ENCODE measurements at places on chromosomes 1 and 21. TPM values are rescaled to one million over a fixed set of nuclear protein-coding genes. Genes with fewer than 3 reads are reported as not detected.

DNA sequence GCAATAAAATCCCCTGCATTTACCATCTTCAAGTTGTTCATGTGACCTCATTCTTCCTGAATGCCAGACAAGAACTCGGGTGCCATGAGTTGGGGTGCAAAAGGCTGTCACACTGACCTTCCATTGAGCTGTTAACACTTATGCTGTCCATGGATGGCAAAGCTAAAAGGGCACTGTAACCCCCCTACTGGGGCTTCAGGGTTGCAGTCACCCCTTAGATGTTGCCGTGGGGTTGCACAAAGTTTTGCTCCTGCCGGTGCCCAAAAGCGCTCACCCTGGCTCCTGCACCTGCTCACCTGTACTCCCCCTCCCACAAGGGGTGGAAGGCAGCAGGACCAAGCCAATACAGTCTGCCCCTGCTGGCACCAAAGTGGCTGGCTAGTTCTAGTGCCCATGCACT is 208.2 kb downstream of the RHOU start:
- H3K27me3 ChIP-seq, result no peaks in the 10 kb centered on the region
- peaks cover 39% of the 10 kb centered on the region for H3K4me1 ChIP-seq
- H3K27ac ChIP-seq, result no peak overlapping the region
- no peak overlapping the region for H3K4me3 ChIP-seq
- H3K36me3 ChIP-seq, result no peaks in the 10 kb centered on the region
- DNase-seq, result no peak

GRCh38 chr21:41817228-41817627 is 50.4 kb upstream of the RIPK4 start:
- H3K27me3 ChIP-seq, result no peaks in the 10 kb centered on the region
- H3K4me1 ChIP-seq, result no peaks in the 10 kb centered on the region
- no peak overlapping the region for H3K4me3 ChIP-seq
- H3K27ac ChIP-seq, result no peak overlapping the region
- peak; percentile 71 for DNase-seq

- H3K27ac ChIP-seq, result peak overlapping the region; percentile 47
- no peaks in the 10 kb centered on the region for H3K4me1 ChIP-seq
Measured at GRCh38 chr1:32062867-32063230, 9.9 kb upstream of the TMEM39B start.

The FCRL6 gene
- not detected for total RNA-seq

DNA sequence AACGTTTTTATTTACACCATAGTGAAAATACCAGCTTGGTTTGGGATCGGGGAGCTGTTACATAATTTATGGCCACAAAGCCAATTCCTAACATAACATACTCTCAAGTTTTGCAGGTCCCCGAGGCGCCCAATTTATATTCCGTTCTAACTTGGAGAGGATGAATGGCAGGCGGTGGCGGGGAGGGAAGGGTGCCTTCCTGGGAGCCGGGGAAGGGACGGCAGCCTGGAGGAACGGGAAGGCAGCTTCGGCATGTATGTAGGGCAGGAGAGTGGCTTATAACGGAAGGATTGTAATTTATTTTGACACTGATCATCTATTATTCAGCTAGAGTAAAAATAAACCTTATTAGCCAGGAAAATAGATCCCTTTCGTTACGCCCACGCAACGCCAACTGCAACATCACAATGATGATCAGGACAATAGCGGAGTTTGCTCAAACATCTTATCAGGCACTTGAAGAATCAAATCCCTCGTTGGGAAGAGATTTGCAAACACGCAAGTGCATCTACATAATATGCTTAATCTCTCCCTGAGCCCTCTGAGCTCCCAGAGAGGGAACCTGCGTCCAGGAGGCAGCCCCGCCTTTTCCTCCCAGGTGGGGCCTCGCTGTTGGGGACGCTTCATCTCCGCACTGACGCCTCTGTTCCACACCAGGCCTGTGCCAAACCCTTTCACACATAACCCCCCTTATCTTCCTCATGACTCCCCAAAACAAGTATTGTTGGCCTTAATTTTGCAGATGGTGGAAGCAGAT is 93.7 kb upstream of the C1orf174 start:
- DNase-seq, result no peak
- no peak overlapping the region for H3K27ac ChIP-seq
- H3K36me3 ChIP-seq, result no peaks in the 10 kb centered on the region
- H3K27me3 ChIP-seq, result no peaks in the 10 kb centered on the region

The AGL gene
- 23.4 TPM for total RNA-seq

DNA sequence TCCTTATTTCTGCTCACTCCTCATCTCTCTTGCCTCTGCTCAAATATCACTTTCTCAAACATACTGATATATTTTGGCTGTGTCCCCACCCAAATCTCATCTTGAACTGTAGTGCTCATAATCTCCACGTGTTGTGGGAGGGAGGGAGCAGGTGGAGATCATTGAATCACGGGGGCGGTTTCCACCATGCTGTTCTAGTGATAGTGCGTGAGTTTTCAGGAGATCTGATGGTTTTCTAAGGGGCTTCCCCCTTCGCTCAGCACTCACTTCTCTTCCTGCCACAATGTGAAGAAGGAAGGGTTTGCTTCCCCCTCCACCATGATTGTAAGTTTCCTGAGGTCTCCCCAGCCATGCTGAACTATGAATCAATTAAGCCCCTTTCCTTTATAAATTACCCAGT is 26.6 kb downstream of the ZBTB8OS start:
- DNase-seq, result no peak
- H3K27ac ChIP-seq, result no peak overlapping the region
- H3K36me3 ChIP-seq, result peaks cover 4% of the 10 kb centered on the region
- no peaks in the 10 kb centered on the region for H3K27me3 ChIP-seq
- no peaks in the 10 kb centered on the region for H3K4me1 ChIP-seq

The EPHA2 gene
- 40.9 TPM for total RNA-seq

- no peak for DNase-seq
- H3K4me3 ChIP-seq, result no peak overlapping the region
- no peaks in the 10 kb centered on the region for H3K4me1 ChIP-seq
- no peak overlapping the region for H3K27ac ChIP-seq
- no peaks in the 10 kb centered on the region for H3K36me3 ChIP-seq
Measured at GRCh38 chr21:44728716-44729115, 17.3 kb upstream of the TSPEAR start.

The HSD3B2 gene
- total RNA-seq, result not detected

The OR10J1 gene
- total RNA-seq, result not detected

DNA sequence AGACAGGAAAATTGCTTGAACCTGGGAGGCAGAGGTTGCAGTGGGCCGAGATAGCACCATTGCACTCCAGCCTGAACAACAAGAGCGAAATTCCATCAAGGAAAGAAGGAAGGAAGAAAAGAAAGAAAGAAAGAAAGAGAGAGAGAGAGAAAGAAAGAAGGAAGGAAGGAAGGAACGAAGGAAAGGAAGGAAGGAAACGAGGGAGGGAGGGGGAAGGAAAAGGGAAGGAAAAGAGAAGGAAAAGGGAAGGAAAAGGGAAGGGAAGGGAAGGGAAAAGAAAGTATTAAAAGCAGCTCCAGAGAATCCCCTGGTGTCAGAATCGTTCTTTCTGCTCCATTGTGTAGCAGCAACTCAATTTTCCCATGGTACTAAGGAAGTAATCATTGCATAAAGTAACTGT is 19.2 kb upstream of the ZSWIM5 start:
- H3K36me3 ChIP-seq, result no peaks in the 10 kb centered on the region
- no peaks in the 10 kb centered on the region for H3K27me3 ChIP-seq
- no peaks in the 10 kb centered on the region for H3K4me1 ChIP-seq
- no peak for DNase-seq
- no peak overlapping the region for H3K4me3 ChIP-seq

DNA sequence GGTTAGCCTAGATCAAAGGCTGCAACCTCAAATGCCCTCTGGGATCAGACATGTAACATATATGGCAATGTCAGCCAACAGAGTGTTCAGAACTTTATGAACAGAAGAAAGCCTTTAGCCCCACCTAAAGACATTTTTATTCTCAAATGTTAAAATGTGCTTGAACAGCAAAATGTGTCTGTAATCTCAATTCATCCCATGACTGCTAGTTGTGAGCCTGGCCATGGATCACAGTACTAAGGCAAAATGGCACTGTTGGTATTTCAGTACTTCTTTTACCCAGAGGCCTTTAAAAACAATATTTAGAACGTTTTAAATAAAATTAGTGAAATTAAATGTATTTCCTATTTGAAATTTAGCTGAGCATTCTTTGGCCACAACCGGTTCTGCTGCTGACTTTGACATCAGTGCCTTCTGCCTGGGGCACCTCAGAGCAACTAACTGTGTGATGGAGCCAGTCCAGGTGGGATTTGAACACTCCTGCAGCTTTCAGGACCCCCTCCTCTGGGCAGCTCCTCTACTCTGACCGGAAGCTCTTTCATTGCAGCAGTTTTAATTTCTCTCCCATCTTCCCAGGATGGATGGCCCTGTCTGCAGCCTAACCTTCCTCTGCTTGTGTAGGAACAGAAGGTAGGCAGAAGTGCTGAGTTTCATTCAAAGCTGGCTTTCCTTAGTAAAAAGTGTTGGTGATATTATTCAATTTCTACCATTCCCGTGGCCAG is 68.3 kb upstream of the NFIA start:
- H3K27me3 ChIP-seq, result no peaks in the 10 kb centered on the region
- H3K4me1 ChIP-seq, result peaks cover 11% of the 10 kb centered on the region
- no peak overlapping the region for H3K27ac ChIP-seq
- DNase-seq, result no peak
- H3K36me3 ChIP-seq, result no peaks in the 10 kb centered on the region

The PSEN2 gene
- 18.2 TPM for total RNA-seq

The MAP3K7CL gene
- 0.12 TPM for total RNA-seq

Data from neural progenitor cell (in vitro differentiated cells).